ENCODE measurements at places on chromosomes 5 and 9.

- no peak for DNase-seq
Observed at GRCh38 chr9:36100532-36100931, 36.0 kb upstream of the GLIPR2 start.

- DNase-seq, result no peak
Observed at GRCh38 chr9:131264231-131264630, 12.1 kb downstream of the FAM78A start.

- DNase-seq, result no peak
Observed at GRCh38 chr5:35440409-35440808, 177.3 kb upstream of the SPEF2 start.

- DNase-seq, result no peak
Observed at GRCh38 chr5:138460032-138460693, 5.1 kb upstream of the EGR1 start.

- no peak for DNase-seq
Observed at GRCh38 chr5:54658010-54658409, 140.5 kb downstream of the SNX18 start.

- no peak for DNase-seq
Observed at GRCh38 chr5:175464942-175465233, 13.5 kb upstream of the SFXN1 start.

- DNase-seq, result no peak
Observed at GRCh38 chr5:120297616-120298015, 166.5 kb upstream of the PRR16 start.

GRCh38 chr5:2675548-2675947, 75.9 kb downstream of the IRX2 start:
- no peak for DNase-seq

DNA sequence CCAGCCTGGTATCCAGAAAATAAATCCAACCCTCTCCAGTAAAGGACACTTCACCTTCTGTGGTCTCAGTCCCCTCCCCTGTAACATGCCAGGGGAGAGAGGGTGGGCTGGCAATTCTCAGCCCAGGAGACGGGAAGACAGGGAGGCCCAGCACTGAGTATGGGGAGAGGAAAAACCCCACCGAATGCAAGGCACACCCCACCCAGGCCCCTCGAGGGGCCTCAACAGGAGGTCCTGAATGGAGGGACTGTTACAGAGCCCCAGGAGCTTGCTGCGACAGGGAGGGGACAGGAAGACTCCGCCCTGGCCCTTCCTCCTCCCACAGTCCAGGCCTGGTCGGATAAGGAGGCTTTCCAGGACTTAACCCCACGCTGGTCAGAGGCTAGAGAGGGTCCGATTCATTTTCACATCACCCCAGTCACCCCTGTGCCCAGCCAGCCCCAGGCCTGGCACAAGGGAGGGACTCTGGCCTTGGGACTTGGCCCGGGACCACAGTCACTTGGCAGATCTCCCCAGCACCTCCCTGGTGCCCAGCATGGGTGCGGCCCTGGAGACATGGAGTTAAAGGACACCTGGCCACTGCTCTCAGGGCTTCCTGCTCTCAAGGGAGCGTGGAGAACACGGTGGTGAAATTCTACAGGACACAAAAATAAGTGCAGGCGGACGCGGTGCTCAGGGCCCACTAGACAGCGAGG, 44.9 kb upstream of the STXBP1 start:
- no peak for DNase-seq

GRCh38 chr5:154288145-154288544, 97.6 kb downstream of the GALNT10 start:
- no peak for DNase-seq

- DNase-seq, result no peak
Observed at GRCh38 chr5:14953075-14953607, 81.6 kb upstream of the ANKH start.

DNA sequence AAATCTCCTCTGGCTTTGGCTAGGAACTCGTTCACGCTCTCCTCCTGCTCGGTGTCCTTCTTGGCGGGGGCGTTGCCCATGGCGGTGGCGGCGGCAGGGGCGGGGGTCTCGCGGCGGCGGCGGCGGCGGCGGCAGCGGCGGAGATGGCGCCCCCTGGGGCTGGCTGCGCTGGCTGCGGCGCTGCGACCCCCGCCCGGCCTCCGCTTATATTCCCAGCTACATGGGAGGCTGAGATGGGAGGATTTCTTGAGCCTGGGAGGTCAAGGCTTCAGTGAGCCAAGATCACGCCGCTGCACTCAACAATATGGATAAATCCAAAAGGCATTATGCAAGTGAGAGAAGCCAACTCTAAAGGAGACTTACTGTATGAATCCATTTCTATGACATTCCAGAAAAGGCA, at the start of gene PRKACG:
Gene PRKACG, minus strand, starts transcription at position 101 of the 400 bp plus-strand sequence. Its CDS starts 21 bp downstream, at position 80.
- no peak for DNase-seq

DNA sequence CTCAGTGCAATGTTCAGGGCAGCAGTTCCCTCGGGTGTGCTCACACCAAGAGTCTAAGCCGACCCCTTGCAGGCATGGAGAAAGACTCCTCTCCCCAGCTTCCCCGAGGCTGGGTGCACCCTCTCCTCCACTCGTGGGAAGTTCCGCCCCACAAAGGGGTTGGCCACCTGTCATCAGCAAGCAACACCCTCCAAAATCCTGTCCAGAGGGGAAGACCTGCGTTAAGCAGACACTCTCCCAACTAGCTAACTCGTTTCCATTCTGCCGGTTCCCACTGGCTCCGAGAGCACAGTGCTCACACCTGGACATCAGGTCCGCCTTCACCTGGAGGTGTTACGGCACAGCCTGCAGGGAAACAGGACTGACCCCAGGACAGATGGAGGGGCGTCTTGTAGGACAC, 117.9 kb upstream of the IRX4 start:
- no peak for DNase-seq

GRCh38 chr5:75612226-75612569, 945 bp downstream of the ANKDD1B start:
- DNase-seq, result no peak

- DNase-seq, result no peak
Observed at GRCh38 chr9:117249799-117250198, 165.1 kb downstream of the ASTN2 start.

DNA sequence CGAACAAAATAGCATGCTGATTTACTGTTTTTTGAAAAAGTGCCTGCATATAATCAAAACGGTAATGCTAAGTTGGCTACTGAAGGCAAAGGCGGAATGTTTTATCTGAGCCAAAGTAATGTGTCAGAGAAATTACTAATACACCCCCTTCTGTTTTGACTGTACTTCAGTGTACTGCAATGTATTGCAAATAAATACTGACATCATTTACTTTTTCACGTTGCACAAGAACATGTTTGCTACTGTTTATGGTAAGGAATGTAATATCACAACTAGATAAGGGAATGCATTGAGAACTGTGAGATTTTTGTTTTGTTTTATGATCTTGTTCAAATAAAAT, 813 bp upstream of the AGTPBP1 start:
- no peak for DNase-seq

DNA sequence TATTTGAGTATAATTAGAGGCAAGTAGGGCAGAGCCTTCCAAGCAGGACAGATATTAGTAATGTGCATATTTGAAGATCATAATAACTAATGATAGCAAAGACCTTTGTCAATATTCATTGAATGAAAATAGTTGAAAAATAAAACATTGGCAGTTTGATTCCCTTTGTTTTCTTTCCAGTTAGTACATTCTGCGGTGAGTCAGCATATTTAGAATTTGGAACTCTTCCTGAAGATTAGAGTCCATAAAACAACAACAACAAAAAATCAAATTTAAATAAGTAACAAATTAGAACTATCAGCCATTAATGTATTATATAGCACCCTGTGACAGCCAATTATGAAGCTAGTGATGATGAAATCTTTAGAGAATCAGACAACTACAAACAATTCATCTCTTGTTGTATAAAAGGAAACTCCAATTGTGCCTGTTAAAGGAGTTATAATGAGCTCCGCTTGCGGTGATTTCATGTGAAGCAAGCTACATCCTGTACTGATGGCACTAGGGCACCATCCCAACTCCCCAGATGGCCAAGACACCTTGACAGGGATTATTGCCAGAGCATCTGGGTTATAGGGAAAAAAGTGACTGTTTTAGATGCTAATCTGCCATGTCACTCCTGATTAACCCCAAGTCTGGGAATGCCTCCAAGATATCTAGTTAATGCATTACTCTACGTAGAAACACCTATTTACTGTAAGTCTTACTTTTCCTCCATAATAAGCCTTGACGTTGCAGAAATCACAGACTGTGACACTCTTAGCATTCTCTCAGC, 6.8 kb downstream of the IFNA8 start:
- no peak for DNase-seq

DNA sequence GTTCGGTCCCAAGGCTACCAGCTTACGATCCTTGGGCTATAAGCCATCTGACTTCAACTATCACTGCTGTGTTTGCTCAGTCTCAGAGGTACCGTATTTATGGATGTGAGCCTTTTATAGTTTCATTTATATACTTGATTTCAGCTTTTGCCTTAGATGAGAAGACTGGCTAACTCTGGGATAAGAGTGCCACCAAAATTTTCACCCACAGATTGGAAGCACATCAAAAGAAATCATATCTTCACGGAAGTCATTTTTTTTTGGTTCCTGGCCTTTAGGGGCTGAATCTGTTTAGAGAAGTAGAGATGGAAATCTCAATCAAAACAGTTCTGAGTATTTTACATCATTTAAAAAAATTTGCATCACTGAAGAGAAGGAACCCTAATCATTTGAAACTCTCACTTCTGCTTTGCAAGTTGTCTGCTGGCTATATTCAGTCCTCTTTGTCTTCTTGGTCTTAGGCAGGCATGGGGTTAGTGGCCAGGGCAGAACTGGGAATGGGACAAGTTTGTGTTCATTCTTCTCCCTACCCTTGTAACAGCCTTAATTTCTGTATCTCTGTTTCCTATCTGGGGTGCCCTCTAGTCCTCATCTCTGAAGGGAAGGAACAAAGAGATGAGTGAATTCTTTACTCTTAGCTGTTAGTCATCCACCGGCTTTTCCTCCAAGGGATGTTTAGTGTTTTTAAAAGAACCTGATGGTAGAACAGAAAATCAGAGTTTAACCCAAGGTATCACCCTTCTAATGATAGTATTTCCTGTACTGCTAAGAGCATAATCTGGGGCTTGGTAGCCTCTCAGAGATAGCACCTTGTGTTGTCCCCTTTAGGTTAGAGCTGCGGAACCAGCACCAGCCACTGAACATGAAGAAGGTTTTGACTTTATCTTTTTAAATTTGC, 14.1 kb upstream of the TNFAIP8 start:
- no peak for DNase-seq

DNA sequence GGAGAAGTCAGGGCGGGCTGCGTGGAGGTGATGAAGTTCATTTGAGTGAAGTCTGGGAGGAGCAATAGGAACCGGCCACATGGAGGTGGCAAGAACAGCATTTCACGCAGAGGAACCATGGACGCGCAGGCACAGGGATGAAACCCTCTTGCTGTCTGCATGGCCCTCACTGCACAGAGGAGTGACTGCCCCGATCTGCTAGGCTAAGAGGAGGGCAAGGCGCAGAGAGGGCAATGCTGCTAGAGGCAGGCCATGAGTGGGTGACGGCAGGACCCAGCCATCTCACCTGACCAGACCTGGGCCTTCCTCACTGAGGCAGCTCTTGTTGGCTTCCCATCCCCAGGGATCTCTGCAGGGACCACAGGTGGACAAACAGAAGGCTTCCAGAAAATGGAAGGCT, 90.3 kb downstream of the BARX1 start:
- DNase-seq, result no peak

- no peak for DNase-seq
Observed at GRCh38 chr9:86706391-86706790, 240.9 kb downstream of the GAS1 start.

GRCh38 chr5:137054792-137055191, 444.3 kb downstream of the SPOCK1 start:
- DNase-seq, result no peak

DNA sequence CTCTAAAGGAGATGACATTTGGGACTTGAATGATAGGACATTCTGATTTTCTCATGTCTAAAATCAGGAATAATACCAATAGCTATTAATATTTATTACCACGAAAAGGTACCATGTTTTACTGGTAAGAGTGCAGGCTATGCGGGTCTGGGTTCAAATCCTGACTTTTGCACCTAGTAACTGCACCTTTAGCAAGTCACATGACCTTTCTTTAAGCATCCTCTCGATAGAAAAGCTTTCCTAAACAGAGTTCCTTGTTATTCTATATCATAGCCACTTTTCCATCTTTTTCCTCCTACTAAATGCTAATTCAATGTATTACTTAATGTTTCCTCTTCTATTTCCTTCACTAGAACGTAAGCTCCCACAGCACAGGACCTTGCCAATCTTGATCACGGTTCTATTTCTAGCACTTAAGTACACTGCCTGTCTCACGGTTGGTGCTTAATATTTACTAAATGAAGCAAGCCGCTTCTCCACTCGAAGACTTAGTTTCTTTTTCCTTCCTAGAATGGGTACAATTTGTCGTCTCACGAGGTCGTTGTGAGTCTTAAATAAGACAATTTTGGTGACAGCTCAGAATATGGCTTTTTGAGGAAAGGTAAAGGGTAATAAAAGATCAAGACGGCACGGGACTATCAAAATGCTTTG, 816 bp downstream of the RBM18 start:
- DNase-seq, result no peak

DNA sequence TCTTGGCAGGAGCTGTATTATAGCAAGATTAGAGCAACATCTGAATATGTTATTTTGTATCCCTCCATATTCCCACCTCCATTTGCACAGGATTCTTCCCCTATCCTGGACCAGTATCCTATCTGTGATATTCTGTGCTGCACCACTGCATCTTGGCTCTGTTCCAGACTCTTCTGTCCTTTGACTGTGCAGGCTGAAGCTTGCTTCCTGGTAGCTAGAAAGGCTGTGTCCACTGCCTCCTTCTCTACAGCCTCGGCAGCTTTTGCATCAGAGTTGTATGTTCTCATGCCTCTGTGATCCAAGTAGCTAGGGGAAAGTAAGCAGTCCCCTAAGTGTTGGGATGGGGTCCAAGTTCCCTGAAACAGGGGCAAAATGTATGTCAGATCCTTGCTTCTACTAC, 104.1 kb downstream of the GAS1 start:
- no peak for DNase-seq

- DNase-seq, result no peak
Observed at GRCh38 chr5:149392718-149393117, 13.6 kb upstream of the IL17B start.

GRCh38 chr9:592225-592624, 249.3 kb upstream of the DMRT1 start:
- no peak for DNase-seq

DNA sequence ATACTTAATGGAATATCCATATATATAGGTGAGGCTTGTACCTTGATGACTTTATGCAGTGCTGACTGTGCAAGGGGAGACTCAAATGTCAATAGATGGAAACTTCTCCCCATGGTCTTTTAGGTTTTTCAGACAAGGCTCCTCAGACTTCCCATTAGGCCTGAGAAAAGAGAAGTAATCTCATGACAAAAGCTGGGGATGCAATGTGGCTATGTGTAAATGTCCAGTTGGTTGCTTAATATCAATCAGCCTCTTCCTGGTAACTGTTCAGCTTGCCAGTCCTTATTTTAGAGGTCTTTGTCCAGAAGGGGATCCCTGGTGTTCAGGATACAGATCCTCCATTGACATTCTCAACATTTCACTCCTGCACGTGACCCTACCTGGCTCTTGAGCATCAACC, 621.1 kb upstream of the CDH18 start:
- DNase-seq, result no peak

- no peak for DNase-seq
Observed at GRCh38 chr9:131081868-131082267, 14.5 kb upstream of the AIF1L start.

GRCh38 chr5:3827624-3828023, 232.0 kb downstream of the IRX1 start:
- no peak for DNase-seq

- DNase-seq, result no peak
Observed at GRCh38 chr5:129077433-129078075, 17.0 kb upstream of the ISOC1 start.
